IPS-NIHi11 (cell line): ENCODE measurements at places on chromosomes 7 and 10.

DNA sequence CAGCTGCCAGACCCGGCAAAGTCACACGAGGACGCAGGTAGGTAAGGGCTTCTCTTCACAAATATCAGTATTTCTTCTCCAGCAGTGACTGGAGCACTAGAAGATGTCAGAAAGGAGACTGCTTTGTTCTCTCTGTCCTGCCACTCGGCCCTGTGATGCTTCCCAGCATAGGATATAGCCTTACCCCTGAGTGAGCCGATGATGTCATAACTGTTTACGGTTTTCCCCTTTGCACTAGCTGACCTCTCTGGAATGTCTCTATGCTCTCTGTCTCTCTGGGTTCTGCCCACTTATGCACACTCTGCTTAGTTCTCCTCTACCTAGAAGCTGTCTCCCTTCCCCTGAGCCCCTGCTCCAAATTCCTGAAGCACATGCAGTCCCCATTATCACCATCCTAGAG, 167.5 kb upstream of the PODXL start:
- DNase-seq = peak; percentile 13

GRCh38 chr7:69864274-69864673, 266.0 kb downstream of the AUTS2 start:
- DNase-seq = no peak

GRCh38 chr10:652233-652632, 37.2 kb downstream of the DIP2C start:
- no peak for DNase-seq

- DNase-seq = no peak
Observed at GRCh38 chr7:100433592-100434296, 2.6 kb downstream of the PPP1R35 start.

GRCh38 chr7:151741585-151741984, 135.3 kb downstream of the PRKAG2 start:
- DNase-seq = no peak
